ENCODE measurements at places on chromosomes 2 and 18.

DNA sequence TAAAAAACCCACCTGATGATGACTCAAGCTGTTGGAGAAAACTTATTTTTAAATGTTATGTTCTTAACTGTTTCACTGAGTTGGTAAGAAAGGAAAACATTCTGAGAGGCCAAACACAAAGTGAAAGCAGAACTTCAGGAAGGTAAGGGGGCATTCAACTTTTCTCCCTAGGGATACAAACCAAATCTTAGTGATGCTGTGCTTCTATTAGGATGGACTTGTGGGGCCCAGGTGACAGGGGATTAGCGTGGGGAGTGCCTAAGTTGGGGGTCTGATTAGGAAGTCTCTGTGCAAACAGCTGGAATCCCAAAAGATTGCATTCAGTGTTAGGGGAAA is 18.5 kb downstream of the PDCL3 start:
- DNase-seq = no peak

GRCh38 chr2:179592167-179592936 is 269.1 kb downstream of the ZNF385B start:
- DNase-seq = no peak

DNA sequence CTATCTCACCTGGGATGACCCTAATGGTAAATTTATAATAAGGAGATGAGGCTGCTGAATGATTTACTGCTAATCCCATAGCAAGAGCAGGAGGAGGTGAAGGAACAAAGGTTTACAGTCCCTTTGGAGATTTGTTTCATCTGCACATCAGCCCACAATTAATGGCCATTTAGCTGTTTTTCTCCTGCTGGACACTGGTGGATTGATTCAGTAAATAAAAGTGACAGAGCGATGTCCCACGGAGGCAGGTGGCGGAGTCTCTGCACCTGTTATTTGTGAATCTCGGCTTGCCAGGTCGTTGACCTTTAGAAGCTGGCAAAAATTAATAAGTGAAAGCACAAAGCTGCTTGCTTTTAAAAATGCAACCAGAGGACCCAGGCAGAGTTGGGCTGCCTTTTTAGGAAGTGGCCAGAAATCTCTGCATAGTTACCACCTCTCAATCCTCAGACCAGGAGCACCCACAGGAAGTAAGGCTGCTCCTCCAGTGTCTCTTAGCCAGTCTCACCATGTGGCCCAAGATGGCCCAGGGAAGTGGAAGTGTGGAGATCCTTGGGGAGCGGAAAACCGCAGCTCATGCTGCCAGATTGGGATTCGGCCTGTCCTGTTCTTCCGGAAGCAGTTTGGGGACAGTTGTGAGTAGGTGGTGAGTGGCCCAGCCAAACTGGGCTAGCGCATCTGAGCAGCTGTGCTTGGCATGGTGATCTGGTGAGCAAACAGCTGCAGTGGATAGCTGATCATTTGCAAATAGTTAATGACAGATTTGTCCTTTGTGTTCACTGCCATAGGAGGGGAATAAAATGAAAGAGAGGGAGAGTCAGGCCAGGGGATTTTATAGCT is 1005.7 kb upstream of the PIK3C3 start:
- DNase-seq = no peak

DNA sequence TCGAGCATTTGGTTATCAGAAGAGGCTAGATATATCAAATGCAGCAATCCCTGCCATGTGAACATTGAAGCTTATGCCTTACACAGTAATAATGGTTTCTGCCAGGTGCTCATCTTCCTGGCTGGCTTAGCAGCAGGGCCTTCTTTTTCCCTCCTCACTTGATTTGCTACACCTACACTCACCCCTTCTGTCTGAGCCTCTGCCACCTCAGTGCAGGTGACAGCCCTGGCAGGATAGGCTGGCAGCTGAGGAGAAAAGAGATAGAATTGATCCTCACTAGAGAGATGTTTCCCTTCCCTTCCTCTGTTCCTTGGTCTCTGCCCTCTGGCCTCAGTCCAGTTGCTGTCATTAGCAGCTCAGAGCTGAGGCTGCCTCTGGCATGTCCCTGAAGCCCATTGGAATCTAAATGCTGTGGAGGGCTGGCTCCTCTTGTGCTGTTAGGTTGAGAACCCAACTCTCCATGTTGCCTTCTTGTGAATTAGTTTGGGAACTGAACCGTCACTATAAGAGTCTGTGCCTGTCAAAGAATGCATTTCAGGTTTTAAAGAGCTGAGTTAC is 18.2 kb downstream of the MPHOSPH10 start:
- no peak for DNase-seq

DNA sequence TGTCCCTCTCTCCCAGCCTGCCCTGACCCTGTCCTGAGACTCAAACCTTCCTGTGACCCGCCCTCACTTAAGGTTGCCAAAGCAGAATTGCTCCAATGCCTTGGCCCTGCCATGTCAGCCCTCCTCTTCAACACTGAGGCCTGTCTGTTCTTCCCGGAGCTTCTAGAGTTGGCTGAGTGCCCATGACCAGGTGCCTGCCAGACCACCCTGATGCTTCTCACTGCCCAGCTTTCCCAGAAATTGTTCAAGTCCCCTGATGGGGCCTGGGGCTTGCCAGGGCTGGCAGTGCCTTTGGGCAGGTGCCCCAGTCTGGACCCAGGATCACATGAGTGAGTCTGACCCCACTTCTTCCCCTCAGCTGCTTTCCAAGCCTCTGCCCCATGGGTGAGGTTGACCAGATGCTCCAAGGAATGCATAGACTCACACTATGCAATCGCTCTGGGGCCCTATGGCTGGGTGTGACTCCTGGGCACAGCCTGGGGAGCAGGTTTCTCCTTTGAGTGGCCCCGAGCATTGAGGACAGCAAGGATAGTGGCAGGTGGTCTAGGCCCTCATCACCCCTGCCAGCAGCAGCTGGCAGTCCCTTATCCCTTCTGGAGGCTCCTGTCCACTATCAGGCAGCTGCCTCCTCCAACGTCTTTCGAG is 3.1 kb upstream of the INPP5D start:
- DNase-seq = no peak

GRCh38 chr2:69154106-69154505 is 141.1 kb downstream of the ANTXR1 start:
- DNase-seq = no peak

GRCh38 chr2:187994464-187995331 is 297.0 kb upstream of the GULP1 start:
- DNase-seq = no peak

- DNase-seq = no peak
These were observed 70.5 kb upstream of the RTN4 start for GRCh38 chr2:55120634-55121359.

- peak; percentile 85 for DNase-seq
These were observed 2.8 kb upstream of the CTDSP1 start for GRCh38 chr2:218396688-218397462.

DNA sequence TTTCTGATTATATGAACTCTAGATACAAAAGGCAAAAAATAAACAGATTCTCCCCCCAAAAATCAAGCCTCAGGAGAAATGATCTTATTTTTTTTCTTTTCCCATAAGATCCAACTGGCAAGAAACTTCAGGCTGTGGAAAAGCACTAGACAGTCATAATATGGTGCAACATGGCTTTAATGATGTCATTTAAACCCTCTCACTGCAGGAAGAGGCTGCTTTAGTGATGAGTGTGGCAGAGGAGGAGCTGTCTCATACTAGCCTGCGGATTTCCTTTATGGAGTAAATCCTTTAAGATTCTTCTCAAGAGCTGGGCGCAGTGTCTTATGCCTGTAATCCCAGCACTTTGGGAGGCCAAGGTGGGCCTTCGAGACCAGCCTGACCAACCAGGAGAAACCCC is 83.3 kb upstream of the CD28 start:
- no peak for DNase-seq

- DNase-seq = no peak
These were observed 12.2 kb downstream of the CCDC68 start for GRCh38 chr18:54947091-54947490.

DNA sequence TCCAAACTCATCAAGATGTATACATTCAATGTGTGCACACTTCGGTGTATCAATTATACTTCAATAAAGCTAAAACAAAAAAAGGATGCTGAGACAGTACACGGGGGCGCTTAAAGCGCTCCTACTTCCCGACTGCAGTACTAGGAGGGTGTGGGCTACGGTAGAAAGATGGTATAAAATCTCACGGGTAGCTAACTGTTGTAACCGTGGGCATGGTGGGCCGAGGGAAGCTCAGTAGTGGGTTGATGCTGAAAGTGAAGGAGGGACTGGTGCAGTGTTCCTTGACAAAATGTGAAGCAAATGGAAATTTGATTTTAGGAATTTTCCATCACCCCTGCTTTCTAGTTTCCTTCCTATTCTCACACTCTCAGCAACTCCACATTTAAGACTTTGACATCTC is 42.6 kb upstream of the DARS1 start:
- DNase-seq = no peak

DNA sequence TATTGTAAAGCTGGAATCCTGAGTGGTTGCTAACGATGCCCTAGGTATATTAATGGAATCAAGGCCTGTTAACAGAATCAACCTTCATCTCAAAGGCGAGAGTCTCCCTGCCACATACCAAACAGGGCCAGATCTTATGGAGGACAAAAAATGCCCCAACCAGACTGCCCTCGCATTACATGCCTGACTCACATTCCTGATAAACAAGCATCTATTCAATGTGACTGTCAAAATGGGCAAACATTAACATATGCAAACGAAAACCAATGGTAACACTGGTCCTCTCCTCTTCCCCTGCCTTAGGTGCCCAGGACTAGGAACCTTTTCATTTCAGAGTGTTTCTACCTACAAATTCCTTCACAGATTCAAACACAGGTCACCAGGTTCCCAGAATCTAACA is 83.4 kb downstream of the COL6A3 start:
- DNase-seq = no peak

- peak; percentile 42 for DNase-seq
These were observed 30.6 kb upstream of the PPP3R1 start for GRCh38 chr2:68282811-68283418.

DNA sequence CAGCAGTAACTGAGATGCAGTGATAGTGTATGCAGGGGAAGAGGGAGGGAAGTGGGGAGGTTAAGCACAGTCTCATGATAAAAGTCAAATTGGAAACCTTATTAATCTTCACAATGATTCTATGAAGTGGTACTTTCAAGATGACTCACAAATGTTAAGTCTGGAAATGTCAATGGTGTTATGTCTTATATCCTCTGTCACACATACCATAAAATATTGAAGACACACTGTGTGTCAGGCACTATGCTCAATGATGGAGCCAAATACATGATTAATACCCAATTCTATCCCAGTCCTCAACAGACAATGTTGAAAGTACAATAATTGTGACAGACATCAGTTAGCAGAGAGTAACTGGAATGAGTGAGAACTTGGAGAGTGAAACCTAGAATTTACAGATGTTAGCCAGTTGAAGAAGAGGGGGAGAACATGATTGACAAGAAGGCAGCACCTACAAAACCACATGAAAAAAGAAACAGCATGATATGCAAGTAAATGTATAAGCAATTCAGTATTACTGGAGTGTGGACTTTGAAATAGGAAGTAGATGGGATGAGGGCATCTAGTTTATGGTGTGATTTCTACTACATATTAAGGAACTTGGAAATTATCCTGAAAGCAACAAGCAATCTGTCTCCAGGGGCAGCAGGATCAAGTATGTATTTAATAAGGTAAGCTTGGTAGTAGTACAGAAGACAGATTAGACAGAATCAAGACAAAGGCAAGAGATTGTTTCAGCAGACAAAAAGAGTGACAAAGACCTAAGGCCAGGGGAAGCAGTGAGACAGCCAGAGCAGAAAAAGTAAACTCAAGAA is 107.6 kb downstream of the STRN start:
- DNase-seq = no peak

- no peak for DNase-seq
These were observed 43.6 kb downstream of the KCNG3 start for GRCh38 chr2:42450136-42450535.

GRCh38 chr18:10839421-10839820 is 309.9 kb downstream of the PIEZO2 start:
- DNase-seq = no peak

DNA sequence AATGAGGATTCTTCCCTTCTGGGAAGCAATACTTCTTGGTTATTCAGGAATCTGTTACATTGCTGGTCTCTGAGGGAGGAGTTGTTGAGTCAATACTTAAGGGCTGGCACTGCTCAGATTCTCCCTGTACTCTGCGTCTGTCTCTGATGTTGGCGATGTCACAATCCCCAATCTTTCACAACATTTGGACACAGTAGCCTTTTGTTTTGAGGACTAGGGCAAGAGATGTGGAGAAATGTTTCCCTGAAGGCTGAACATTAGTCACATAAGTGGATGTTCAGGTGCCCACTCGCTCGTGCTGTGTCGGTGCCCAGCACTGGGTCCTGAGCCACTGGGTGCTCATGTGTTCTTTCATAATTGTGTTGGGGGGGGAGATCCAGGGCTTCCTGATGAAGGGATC is 55.0 kb downstream of the MAPK4 start:
- no peak for DNase-seq

DNA sequence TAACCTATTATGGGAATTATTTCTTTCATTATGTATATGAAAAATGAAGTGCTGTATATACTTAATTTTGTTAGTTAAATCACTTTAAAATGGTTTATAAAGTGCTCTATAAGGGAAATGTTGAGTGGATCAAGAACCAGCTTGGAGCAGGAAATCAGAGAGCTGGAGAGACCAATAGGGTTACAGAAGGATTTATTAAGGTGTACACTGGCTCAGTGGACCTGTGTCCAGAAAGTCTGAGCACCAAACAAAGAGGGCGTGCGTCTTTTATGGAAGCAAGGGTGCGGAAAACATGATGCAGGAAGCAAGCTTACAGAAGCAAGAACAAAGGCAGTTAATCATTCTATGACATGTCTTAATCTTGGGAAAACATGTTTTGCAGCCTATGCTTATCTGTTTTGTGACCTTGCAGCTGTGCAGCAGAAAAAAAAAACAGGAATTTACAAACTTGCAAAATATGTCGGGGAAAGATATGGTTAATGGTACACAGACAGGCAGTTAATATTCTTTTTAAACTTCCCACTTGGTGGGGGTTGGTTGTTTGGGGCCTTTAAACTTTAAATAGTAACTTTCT is 65.2 kb upstream of the SLC35G4 start:
- no peak for DNase-seq

GRCh38 chr2:239722760-239723470 is 302.2 kb downstream of the NDUFA10 start:
- DNase-seq = no peak

- no peak for DNase-seq
These were observed 18.4 kb downstream of the TMEM200C start for GRCh38 chr18:5876891-5877290.

DNA sequence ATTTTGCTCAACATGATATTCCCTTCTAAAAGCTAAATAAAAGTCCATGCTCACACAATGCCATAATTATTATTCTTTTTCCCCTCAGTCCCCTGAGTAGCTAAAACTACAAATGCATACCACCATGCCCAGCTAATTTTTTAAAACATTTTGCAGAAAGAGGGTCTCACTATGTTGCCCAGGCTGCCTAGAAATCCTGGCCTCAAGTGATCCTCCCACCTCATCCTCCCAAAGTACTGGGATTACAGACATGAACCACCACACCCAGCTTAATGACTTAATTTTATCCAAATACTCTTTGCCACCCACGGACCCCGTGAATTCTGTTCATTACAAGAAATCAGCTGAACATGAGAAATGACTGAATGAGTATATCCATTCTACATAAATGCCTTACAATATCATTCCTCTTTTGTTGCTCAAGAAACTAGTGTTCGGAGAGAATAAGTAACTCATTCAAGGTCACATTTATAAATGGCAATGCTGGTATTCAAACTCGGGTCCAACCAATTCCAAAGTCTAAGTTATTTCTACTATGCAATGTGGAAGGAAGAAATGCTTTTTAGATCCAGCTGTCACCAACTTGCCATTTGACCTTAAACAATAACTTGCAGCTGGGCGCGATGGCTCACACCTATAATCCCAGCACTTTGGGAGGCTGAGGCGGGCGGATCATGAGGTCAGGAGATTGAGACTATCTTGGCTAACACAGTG is 59.8 kb downstream of the NOL10 start:
- DNase-seq = no peak

GRCh38 chr2:176234156-176234555 is 35.1 kb upstream of the MTX2 start:
- DNase-seq = no peak
